ENCODE measurements at places on chromosomes 2 and 18.
A peak's percentile ranks its signal among the peaks of the same experiment; 100 is the strongest.

GRCh38 chr2:44169155-44169898 is 652 bp downstream of the PPM1B start:
- DNase-seq: no peak

DNA sequence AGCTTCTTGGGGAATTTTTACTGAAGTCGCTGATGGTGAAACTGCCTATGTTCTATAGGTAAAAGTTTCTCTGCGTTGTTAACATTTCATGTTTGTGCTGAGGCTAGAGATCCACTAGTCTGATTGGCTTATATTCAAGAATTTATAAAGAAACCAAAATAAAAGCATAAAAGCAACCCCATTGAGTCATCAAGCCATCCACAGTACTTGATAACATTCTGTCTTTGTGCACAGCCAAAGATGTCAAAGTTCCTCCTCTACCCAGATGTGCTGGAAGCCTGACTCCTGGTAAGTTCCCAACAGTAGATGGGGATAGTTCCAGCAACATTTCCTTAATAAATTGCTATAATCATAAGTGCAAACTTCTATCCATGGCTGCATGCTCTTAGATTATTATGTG is 107.8 kb downstream of the TANC1 start:
- no peak for DNase-seq

- DNase-seq: no peak
Measured at GRCh38 chr2:96523659-96524481, 12.7 kb upstream of the ARID5A start.

DNA sequence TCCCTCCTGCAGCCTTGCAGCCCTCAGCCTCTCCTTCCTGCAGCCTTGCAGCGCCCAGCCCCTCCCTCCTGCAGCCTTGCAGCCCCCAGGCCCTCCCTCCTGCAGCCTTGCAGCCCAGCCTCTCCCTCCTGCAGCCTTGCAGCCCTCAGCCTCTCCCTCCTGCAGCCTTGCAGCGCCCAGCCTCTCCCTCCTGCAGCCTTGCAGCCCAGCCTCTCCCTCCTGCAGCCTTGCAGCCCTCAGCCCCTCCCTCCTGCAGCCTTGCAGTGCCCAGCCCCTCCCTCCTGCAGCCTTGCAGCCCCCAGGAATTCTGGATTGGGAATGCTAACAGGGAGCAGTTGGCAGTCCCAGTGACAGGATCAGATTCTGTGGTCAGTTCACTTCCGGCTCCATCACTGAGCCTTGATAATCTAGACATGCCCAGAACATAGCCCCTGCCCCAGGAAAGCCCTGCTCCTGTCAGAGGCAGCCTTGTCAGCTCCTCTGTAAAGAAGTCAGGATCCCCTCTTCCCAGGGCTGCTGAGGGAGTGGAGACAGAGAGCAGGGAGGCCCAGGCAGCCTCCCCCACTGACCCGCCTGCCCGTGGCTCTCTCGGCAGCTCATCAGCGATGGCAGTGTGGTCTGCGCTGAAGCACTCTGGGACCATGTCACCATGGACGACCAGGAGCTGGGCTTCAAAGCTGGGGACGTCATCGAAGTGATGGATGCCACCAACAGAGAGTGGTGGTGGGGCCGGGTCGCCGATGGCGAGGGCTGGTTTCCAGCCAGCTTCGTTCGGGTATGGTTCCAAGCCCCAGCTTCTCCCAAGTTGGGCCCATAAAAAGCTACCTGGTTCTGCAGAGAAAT is 54.8 kb downstream of the FAM168B start:
- no peak for DNase-seq

DNA sequence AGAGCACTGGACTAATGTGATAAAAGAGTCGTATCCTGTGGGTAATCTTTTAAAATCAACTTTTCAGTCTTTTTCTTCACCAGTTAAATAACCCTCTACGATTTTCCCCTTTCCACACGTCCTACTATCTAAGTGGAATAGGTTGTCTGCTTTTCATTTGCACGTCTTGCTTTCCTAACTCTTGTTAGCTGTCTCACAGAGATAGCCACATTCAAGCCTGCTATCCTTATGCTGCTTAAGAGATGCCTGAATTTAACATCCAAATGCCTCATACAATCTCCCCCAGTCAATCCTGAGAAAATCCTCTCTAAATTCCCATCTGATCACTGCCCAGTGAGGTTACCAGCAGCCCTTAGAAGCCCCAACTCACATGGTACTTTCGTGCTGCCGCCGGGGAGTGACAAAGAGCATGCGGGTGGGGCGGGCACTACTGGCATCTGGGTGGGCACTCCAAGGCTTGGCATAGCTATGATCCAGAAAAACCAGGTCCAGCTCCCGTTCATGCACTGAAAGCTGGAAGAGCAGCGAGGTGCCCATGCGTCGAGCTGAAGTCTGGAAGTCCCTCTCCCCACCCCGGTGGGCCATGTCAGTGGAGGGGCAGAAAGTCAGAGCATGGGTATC is 1.5 kb downstream of the KANSL3 start:
- no peak for DNase-seq

DNA sequence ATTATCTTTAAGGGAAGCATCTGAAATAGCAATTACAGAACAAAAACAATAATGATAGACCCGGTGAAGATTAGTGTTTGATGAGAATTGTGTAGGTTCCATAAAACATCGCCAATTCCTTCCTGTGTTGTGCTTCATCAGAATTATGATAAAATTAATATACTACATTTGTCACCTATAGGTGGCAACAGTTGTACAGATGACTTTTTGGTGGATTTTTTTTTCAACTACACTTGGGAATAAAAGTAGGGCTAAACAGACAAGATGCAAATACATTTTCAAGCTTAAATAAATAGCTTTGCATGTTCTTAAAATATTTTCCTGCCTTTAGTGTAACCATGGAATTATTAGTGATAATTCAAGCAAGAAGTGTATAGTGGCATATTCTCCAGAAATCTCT is 7.0 kb upstream of the LYPD1 start:
- no peak for DNase-seq

DNA sequence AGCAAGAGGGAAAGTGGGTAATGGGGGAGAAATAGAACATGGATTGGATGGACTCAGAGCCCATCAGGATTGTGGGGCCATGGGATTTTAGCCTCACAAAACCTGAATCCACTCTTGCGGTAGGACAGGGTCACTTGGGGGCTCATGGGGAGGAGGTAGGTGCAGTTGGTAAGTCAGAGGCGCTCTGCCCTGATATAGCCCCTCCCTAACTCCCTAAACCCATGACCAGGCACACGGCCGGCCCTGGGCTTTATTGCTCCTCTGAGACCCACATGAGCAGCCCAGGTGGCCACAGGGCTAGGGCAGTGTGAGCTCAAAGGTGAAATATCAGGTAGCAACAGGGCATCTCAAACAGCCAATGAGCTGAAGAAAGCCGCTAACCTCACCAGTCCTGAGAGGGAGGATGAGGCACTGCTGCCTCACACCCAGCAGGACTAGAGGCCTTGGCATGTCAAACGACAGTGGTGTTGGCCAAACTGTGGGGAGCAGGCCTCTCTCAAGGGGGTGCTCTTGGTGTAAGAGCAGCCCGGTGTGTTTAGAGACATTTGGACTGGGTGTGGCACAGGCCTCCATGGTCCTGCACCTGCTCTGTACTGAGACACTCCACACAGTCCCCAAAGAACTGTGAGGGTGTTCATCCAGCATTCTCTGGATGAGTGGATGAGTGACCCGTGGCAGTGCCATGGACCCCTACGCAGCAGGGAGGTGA is 90.8 kb upstream of the HS6ST1 start:
- no peak for DNase-seq

DNA sequence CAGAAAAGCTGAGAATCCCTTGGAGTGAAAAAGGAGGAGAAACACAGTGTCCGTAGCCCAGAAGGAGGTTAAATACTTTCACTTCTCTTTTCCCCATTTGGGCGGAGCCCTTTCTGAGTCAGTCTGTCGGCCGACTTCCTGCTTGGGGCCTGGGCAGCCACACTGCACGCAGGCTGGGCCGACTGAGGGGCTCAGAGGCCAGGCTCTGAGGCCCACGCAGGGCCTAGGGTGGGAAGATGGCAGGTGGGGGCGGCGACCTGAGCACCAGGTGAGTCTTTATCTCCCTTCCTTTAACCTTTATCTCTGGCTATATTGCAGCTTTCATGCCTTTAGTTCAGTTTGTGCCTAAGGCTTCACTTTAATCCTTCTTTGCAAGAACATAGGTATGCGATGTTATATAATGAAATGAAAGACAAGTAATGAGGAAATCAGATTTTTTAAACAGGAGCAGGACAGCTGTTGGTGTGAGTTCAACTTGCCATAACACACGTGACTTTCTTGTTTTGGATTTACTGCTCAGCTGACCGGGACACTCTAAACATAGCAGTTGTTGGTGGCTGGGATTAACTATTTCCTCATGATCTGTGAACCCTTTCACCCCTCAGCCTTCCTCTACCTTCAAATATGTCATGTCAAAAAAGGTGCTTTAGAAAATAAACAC is at the start of gene SP100:
SP100 (plus strand) TSS at position 141 of the 661 bp plus-strand sequence; CDS start at position 237, 96 bp downstream.
- peak; percentile 69 for DNase-seq

GRCh38 chr2:175567435-175568061 is 386.0 kb upstream of the ATP5MC3 start:
- no peak for DNase-seq

GRCh38 chr2:63015389-63015788 is 35.2 kb upstream of the OTX1 start:
- no peak for DNase-seq

- no peak for DNase-seq
Measured at GRCh38 chr2:168075446-168075845, 171.9 kb downstream of the STK39 start.

- DNase-seq: no peak
Measured at GRCh38 chr18:23225503-23225902, 90.2 kb downstream of the CABLES1 start.

- no peak for DNase-seq
Measured at GRCh38 chr18:49717617-49718016, 95.7 kb downstream of the ACAA2 start.

DNA sequence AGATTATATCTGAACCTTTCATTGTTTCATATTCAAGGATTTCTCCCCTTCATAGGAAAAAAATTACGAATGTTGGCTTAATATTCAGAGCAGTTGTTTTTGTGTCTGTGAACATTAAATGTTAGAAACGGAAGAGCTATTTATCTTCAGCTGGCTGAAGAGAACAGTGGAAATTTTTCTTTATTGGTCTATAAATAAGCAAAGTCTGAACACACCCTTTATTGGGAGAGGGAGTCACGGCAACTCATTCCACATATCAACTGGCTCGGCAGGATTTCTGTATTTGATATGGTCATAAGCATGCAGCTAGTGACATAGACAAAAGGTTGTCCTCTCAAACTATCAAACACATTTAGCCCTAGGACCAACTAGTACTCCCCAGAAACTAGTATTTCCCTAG is 468.4 kb upstream of the HNRNPA3 start:
- DNase-seq: no peak

DNA sequence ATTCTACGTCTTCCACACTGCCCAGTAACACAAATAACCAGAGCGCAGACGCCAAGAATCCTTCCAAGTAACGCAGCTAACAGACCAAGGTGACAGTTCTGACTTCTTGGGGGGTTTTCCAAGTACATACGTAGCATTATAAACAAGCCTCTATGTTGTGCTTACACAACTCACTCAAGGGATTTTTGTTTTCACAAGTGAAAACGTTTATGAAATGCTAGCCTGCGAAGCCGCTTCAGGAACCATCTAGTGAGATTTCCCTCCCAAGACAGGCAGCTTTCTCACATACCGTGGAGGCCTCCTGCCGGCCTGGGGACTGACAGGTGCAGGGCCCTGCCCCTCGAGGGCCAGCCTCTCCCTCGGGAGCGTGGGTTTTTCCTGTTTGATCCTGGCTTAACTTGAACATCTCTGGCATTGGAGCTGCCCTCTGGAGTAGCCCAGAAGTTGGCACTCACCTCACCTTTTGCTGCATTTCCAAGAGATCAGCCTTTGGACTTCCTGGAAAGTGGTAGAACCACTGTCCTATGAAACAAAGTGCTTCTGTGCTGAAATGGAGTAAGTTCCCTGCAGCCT is 151.1 kb downstream of the MBP start:
- DNase-seq: no peak

- DNase-seq: no peak
Measured at GRCh38 chr18:76821356-76821874, 942 bp upstream of the ZNF236 start.

DNA sequence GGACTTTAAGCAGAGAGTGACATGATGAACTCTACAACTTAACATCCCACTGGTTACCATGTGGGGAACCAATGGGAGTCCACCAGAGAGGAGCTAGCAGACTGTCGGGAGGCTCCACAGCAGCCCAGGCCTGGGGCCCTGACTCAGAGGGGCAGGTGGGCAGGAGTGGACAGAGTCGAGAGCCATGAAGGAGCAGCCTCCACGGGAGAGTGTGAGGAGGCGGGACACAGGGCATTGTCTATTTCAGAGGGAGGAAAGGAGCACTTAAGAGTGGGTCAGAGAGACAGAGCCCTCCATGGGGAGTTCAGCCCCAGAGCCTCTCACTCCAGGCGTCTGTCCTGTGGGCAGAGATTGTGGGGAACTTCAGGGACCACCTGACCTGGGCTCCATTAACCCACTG is 118.7 kb downstream of the CYP26B1 start:
- no peak for DNase-seq

GRCh38 chr2:201990069-201990468 is 43.6 kb upstream of the FZD7 start:
- DNase-seq: no peak

DNA sequence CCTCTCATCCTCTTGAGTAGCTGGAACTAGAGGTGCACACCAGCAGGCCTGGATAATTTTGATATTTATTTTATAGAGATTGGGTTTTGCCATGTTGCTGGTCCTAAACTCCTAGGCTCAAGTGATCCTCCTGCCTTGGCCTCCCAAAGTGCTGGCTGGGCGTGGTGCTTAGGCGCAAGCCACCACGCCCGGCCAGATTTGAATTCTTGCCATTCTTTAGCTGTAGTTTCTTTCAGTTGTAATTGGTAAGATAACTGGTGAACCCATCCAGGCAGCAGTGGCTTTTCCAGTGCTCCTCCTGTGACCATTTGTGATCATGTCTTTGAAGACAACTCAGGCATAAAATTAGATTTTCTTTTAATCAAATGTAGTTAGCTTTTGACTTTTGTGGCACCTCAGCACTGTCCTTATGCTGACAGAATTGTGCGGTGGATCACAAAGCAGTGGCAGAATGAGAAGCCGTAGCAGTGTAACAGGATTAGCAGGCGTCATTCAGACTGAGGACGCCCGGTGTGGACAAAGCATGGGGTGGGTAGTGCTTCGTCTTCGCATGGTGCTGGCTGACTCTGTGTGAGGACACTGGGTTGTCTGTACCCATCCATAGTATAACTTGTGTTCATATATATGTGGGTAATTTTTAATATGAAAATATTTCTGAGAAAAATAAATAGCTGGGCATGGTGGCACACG is 30.0 kb upstream of the TOGARAM2 start:
- no peak for DNase-seq

DNA sequence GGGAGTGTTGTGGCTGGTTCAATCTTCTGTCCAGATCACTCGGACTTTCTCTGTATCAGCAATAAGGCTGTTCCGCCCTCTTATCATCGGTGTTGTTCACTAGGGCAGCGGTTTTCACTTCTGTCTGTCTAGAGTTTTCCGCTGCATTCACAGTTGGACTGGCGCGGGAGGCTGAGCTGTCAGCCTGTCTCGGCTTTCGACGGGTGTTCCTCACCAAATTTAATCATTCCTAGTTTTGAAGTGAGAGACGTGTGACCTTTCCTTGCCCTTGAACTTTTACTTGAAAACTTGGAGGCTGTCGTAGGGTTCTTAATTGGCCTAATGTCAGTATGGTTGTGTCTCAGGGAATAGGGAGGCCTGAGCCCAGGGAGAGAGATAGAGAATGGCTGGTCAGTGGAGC is 108.3 kb downstream of the NFATC1 start:
- no peak for DNase-seq

GRCh38 chr2:40394597-40394996 is 57.3 kb downstream of the SLC8A1 start:
- no peak for DNase-seq
